ENCODE measurements at places on chromosomes 12 and 14. TPM values are rescaled to one million over a fixed set of nuclear protein-coding genes. Genes with fewer than 3 reads are reported as not detected.

CBLN3 gene
- total RNA-seq, result 2.6 TPM

TOMM20L gene
- not detected for total RNA-seq

PTPN21 gene
- 44.7 TPM for total RNA-seq

JAG2 gene
- 8.2 TPM for total RNA-seq

TGM1 gene
- total RNA-seq, result 2.4 TPM

Data from mucosa of descending colon (tissue), 3 donors.